Bone marrow (tissue), 2 donors: ENCODE measurements at places on chromosomes 3 and 15.

- DNase-seq: peak; percentile 32
Measured at GRCh38 chr15:65033659-65034269, 4.3 kb upstream of the MTFMT start.

DNA sequence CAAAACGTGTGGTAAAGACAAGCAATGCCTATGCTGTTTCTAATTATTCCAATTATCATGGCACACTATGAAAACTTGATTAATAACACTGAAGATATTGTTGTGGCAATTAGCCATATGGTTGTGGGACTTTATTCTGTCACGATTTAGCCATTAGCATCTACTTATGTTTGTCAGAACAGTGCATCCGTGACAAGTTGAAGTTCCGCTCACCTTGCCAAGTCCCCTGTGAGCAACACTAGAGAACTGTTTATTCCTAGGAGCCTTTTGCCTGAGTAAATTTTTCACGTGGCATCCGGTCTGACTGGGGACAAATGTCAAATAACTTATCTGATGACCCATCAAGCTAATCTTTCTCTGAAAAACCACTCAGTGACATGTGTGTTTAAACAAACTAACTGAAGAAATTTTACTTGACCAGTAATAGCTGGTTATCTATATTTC, 403.3 kb downstream of the TBC1D5 start:
- DNase-seq: no peak

- DNase-seq: no peak
Measured at GRCh38 chr3:2544212-2544611, 445.5 kb downstream of the CNTN4 start.

DNA sequence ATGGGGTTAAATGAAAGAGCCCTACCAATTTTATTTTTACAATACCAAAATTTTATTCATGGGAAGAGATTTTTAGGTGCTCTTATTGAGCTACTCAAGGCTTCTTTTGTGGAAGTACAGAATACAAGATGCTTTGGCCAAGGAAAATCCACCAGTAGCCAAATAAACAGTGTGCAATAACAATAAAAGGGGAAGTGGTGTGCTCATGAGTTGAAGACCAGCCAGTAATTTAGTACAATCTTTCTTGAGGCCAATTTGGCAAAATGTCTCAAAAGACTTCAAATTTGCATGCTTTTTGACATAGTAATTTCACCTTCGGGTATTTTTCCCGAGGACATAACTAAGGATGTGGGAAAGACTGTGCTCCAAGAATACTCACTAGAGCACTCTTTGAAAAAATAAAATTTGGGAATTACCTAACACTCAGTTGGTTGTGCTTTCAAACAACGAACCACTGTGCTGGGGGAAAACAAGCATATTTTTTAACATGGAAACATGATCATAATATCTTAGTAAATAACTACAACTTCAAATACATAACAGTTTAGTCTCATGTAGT, 294.0 kb downstream of the DIPK2A start:
- no peak for DNase-seq

DNA sequence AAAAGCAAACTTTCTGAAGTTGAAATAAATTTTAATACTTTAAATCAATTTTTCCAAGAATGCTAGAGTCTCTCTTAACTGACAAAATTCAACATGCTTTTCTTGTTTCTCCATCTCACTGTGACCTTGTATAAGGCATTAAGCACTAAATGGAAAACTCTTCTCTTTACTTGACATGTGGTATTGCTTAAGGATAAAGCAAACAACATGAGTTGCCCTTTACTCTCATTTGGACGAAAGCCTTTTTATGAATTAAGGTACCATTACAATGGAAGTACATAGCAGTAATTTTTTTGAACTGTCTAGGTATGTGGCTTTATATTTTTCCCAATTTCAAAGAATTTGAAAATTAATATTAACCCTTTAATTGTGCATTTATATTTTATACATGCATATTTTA, 1.4 kb downstream of the STRIT1 start:
- no peak for DNase-seq

GRCh38 chr15:76866008-76866407, 39.1 kb downstream of the SCAPER start:
- DNase-seq: no peak

DNA sequence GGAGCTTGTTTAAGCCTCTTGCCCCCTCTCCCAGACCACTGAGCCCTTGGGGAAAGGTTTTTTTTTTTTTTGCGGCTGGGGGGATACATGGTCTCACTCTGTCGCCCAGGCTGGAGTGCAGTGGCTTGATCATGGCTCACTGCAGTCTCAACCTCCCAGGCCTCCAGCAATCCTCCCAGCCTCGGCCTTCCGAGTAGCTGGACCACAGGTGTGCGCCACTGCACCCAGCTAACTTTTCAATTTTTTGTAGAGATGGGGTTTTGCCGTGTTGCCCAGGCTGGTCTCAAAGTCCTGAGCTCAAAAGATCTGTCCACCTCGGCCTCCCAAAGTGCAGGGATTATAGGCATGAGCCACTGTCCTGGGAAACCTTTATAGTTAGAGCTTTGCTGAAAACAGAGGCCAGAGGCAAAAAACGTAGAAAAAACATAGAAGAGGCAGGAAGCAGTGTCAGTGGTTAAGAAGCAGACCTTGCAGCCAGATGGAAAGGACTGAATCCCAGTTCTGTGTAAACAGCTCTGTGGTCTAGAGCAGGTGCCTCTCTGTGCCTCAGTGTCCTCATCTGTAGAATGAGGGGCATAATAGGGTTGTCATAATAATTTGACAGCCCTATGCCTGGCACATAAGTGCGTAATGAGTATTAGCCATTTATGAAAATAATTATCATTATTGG, 33.1 kb downstream of the CMTM7 start:
- DNase-seq: no peak

DNA sequence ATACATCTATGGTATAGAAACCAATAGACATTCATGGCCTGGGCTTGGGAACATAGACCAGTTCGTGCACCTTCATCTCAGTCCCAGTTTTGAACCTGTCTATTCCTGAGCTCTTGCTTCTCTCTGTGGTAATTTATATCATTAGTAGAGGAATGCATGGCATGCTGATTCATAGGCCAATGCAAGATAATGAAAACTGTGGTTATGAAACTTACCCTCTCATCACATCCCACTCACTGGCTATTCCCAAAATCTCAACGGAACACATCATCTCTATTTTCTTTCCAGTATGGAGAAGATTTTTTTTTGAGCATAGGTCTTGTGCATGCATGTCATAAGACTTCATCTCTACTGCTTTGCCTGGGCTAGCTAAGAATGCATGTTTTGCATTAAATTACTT, 18.7 kb upstream of the P2RY12 start:
- DNase-seq: no peak

- no peak for DNase-seq
Measured at GRCh38 chr3:113105966-113106660, 105.2 kb upstream of the BOC start.

- DNase-seq: no peak
Measured at GRCh38 chr15:76024021-76024768, 12.0 kb upstream of the NRG4 start.

DNA sequence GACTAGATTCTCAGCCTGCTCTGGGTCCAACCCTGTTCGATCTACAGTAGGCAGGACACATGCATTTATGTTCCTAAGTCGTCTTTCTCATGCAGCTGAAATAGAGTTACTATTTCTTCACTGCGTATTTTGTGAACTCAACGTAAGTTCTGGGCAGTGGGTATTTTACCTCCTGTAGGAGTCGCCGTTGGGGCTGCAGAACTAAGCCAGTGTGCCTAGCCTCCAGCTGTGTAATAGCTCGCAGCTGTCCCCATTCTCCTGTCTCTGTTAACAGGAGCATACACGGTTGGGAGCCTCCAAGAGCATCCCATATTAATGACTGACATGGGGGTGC, 58.4 kb upstream of the HRH1 start:
- no peak for DNase-seq

- no peak for DNase-seq
Measured at GRCh38 chr3:156172536-156172935, 52.2 kb downstream of the KCNAB1 start.

GRCh38 chr3:47010111-47010712, 30.7 kb downstream of the NBEAL2 start:
- no peak for DNase-seq

DNA sequence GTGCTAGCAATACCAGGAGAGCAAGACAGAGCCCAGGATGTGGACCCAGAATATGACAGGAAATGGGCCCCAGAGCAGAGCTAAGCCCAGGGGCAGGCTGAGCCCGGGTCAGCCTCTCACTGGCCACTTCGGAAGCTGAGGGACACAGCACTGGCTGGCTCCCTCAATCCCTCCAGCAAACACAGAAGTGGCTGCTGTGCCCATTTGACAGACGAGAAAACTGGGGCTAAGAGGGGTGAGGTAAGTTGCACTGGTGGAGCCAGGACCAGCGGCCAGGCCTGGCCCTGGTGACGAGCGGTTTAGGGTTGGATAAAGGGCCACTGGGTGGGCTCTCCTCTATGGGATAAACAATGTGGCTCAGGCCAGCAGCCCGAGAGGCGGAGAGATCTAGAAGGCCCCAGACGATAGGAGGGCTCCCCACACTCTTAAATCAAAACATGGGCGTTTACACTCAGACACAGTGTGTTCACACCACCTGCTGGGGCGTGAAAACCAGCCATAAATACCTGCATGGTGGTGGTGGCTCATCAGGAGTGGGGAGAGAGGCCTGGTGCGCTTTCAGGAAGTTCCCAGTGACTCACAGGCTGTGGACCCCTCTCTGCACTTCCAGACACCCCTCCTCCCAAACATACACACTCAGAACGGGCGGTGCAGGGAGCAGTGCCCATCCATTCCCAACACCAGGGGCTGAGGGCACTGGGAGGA, 12.0 kb upstream of the LINGO1 start:
- no peak for DNase-seq

- no peak for DNase-seq
Measured at GRCh38 chr3:58540176-58540858, 3.3 kb upstream of the ACOX2 start.

- DNase-seq: no peak
Measured at GRCh38 chr3:18264853-18265252, 160.3 kb downstream of the SATB1 start.

DNA sequence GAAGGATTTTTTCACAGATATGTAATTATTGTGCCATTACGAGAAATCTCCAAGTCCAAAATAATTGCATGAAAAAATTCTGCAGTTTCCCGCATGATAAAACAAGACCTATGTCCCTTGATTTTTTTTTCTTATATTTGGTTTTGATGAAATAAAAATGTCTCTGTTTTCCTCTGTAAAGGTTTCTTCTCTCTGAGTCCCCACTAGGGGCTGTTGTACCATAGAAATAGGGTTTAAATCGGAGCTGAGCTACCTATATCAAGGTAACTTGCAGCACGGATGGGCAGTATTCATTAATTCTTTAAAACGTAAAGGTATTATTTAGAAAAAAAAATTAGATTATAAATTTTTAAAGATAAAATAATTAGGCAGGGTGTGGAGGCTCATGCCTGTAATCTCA, 66.6 kb upstream of the IGF1R start:
- DNase-seq: no peak

GRCh38 chr3:190086191-190086590, 34.5 kb downstream of the P3H2 start:
- DNase-seq: no peak

DNA sequence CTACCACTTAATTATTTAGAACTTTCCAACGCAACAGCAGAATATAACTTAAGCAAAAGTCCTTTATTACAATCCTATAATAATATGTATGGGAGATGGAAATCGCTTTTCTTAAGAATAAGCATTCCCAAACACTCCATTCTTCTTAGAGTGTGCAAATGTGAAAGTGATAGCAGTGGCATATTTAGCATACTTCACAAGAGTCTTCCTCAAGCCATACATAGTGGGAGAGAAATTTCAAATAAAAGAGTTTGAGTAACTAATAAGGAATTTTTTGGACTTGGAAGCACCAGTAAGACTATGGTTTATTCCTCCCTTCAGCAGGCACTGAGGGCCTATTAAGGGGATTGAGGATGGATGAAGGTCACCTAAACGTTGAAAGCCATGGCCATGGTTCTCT, 22.1 kb upstream of the BNC1 start:
- DNase-seq: no peak

GRCh38 chr3:22475665-22476240, 724.7 kb upstream of the ZNF385D start:
- DNase-seq: no peak

- no peak for DNase-seq
Measured at GRCh38 chr15:52706091-52706490, 26.9 kb upstream of the ATOSA start.

DNA sequence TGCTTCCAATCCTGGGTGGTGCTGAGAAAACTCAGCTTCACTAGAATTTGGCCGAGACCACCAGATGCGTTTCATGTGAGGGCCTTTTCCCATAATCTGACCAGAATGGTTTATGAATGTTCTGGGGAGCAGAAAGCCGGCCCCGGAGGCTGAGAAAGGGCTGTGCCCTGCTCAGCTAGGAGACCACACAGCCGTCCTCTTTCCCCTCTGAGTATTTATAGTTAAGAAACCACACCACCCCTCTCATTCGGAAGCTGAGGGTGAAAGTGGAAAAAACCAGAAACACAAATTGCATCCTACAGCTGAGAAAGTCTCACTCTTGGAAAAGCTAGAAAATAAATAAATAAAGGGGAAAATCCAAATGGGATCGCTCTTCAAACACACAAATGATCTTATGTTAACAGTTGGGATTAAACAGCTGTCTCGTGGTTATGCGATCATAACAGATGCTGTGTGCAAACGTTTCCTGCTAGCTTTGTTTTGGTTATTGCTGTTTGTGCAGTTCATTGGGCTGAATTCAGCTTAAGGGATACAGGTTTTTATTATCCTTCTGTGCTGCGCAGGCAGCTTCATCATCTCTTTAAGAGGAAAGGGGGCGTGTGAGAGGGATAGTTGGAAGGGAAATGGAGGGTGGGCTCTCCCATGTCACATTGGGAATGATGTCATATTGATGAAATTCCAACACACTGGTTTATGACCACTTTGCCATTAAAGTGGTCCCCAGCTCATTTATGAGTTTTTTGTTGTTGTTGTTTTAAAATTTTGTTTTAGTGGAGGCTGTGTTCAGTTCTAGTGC, 1026.2 kb upstream of the NR2F2 start:
- no peak for DNase-seq

- no peak for DNase-seq
Measured at GRCh38 chr3:186235554-186235953, 126.5 kb downstream of the DGKG start.

DNA sequence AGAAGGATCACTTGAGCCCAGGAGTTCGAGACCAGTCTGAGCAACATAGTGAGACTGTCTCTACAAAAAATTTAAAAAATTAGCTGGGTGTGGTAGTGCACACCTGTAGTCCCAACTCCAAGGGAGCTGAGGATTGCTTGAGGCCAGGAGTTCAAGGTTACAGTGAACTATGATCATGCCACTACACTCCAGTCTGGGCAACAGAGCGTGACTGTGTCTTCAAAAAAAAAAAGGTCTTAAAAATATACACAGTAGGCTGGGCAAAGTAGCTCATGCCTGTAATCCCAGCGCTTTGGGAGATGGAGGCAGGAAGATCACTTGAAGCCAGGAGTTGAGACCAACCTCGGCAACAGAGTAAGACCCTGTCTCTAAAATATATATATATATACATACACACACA, 11.2 kb upstream of the CAMK1 start:
- DNase-seq: no peak

DNA sequence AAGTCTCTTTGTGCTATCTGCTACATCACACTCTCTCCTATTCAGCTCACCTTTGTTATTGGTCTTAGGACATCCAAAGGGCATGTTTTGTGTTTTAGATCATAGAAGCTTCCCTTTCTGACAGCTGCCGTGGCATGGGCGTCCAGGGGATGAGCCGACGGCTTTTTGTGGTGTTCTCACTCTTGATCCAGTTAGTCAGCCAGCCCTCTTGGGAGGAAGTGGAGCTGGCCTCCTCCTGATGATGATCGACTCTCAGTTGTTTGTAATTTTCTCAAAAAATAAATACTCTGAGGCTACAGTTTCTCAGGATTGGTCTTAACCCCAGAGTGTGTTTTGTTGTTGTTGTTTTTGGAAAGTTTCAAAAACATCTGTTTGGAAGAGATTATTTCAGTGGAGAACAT, 34.4 kb downstream of the BOC start:
- no peak for DNase-seq
